Stimulated activated CD4-positive, alpha-beta T cell treated with anti-CD3 and anti-CD28 coated beads, Interleukin-2, amount 100 ng/mL, for 48 hours (primary cell): ENCODE measurements at places on chromosomes 13 and 19.

GRCh38 chr19:51131780-51132680 lies 7.3 kb downstream of the SIGLEC9 start:
- no peak for DNase-seq

DNA sequence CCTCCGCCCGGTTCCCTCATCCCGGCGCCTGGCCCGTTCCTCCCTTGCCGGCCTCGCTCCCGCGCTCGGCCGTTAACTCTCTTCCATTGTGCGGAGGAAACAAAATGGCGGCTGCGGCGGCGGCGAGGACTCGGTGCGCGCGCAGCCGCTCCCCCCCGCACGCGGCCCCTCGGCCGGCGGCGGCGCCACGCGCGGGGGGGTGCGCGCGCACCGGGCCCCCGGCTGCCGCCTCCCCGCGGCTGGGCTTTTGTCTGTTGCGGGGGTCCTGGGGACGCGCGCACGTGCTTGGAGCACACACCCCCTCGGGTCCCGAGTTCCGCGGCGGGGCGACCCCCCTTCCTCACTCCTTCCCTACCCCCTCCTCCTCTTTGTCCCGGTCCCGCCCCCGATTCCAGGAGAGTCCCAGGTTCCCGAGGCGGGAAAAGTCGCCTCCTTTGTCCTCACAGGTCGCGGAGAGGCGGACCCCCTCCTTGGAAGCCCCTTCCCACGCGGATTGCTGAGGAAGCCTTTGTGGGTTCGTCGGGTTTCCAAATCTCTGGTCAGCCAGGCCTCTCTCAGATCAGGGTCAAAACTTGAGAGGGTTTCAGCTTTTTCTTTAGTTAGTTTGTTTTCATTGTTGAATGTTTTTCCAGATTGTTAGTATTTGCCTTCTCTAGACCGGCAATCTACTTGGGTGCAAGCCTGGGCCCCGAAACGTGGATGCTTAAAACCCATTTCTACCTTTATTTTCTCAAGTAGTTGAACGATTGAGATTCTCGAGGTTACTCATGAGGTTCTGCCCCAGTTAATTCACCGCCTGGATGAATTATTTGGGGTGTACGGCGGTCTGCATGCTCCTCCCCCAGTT lies 687 bp downstream of the ILF3 start:
- DNase-seq, result peak; percentile 45

GRCh38 chr19:32268381-32268780 lies 77.0 kb upstream of the ZNF507 start:
- DNase-seq, result no peak

DNA sequence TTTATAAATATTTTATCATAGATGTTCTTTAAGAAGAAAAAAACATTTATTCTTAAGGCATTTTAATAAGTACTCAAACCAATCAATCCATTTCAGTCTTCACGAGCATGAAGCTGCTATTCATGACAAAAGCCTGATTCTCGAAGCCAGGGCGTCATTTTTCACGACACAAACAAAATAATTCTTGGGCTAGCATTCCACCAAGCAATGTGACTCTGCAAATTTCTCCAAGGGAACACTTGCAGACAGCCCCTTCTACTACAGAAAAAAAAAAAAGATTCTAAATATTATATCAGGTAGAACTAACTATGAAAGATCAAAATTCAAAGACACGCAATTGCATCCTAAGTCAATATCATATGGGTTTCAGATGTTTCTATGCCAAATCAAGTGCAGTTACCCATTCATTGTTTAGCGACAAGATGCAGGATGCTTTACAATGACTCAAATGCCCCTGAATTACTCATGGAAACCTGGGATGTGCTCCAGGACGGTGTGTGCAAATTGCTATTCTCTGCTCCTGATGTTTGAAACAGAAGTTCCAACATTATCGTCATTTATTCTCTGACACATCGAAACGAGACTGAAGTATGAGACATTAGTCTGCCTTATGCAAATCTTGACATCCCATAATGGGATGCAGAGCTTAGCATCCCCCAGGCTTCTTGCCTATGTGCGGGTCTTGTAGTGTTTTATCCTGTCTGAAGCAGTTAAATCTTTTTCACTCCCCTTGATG lies 517.7 kb downstream of the MYO16 start:
- DNase-seq, result no peak

DNA sequence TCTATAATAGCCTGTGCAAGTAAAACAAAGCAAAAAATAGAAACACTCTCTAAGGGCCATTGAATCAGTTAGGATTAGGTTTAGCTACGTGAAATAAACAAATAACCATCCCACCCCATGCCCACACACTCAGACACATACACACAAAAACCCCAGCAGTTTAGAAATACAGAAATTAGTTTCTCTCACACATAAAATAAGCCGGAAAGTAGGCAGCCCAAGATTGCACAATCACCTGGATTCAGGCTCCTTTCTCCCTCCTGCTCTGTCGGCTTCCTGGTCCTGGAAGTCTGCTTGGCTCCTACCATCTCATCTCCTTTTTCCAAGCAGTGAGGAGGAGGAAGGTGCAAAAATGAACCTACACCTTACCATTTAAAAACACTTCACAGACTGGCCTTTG lies 22.6 kb upstream of the USP12 start:
- DNase-seq, result no peak

GRCh38 chr19:28359431-28360414 lies 853.2 kb downstream of the UQCRFS1 start:
- no peak for DNase-seq

DNA sequence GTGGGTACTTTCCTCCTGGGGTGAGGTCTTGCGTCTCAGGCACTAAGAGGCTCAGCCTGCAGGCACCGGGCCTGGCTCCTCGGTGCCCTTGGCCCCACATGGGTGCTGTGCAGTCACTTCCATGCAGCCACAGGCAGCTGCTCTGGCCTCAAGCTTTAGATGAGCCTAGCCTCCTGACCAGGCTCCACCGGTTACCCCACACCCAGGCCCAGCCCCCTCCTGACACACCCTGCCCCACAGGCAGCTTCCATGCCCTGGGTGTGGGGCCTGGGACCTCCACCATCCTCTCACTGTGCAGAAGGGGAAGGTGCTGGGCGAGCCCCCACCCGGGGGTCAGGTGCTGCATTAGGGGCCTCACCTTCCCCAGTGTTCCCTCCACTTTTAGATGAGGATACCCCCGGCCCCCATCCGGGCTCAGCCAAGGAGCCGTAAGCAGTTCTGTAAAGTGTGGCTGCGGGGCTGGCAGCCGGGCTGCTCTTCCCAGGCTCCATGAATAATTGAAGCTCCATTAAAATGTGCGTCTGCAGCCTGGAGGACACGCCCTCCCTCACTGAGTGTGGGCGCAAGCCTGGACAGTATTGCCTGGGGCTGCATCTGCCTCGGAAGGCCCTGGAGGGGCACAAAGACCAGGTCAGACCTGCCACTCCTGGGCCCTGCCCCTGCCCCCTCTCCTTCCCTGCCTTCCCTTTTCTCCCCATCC lies 72.5 kb upstream of the KCTD15 start:
- DNase-seq, result no peak

GRCh38 chr19:2010135-2010668 lies 5.3 kb downstream of the BTBD2 start:
- no peak for DNase-seq

- no peak for DNase-seq
These were observed 8.3 kb upstream of the MCF2L start for GRCh38 chr13:112960706-112961105.

GRCh38 chr19:29927944-29928625 lies 14.0 kb upstream of the URI1 start:
- DNase-seq, result no peak

DNA sequence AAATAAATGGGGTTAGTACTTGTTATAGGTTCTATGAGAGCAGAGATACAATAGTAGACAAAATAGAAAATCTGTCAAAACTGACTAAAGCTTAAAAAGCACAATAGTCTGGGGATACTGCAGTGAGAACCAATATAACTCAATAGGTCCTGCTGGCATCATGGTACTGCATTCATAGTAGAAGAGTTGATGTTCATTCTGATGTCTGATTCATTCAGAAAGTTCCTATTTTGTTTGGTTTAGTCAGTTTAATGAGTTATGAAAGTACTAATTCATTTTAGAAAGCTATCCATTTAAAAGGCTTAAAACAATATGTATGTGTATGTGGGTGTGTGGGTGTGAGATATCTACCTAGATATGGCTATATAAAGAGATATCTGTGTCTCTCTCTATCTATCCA lies 152.8 kb downstream of the LHFPL6 start:
- DNase-seq, result no peak

GRCh38 chr13:50392977-50393376 lies 377.7 kb downstream of the KCNRG start:
- no peak for DNase-seq

DNA sequence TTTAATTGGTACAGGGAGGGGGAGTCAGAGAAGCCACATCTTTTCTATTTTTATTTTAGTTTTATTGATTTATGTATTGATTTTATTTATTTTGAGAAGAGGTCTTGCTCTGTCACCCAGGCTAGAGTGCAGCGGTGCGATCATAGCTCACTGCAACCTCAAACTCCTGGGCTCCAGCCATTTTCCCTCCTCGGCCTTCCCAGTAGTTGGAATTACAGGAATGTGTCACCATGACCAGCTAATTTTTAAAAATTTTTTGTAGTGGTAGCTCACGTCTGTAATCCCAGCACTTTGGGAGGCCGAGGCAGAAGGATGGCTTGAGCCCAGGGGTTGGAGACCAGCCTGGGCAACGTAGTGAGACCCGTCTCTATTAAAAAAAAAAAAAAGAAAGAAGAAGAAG lies 4.1 kb downstream of the IL27RA start:
- DNase-seq, result no peak

DNA sequence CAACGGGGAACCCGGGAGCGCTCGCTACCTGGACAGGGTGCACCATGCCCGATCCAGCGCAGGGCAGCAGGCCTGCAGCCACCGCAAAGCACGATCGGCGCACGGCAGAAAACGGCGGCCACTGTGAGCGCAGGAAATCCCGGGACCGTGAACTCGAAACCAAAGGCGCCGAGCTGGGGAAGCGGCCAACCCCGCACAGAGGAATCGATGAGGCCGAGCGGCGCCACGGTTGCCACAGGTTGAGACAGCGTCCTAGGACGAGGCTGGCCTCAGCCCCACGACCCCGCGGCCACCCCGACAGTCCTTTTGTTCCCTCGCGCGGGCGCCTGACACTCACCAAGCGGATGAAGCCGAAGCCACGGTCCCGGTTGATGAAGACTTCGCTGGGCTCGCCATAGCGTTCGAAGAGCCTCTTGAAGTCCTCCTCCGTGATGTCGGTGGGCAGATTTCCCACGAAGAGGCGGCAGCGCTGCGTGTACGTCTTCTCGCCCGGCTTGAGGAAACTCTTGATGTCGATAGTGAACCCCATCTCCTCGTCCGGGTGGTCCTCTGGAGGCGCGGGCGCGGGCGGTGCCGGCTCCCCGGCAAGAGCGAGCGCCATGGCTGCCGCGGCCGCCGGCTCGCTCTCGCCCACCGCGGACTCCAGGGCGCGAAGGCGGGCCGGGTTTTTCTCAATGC lies 557 bp downstream of the PSPC1 start:
- peak; percentile 44 for DNase-seq

DNA sequence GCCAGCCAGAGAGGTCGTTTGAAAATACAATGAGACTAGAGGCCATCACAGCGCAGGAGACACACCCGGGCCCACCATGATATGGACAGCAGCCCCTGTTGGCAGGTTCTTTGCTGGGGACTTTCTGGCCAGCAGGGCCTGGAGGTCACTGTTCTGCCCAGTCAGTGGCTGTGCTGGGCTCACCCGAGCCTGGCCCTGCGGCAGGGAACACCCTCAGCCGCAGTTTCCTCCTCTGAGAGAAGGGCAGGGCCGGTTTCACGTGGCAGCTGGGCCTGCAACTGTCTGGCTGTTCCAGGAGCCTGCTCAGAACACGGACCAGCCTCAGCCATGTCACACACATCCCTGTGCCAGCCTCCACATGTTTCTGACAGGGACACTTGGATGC lies 39.4 kb downstream of the ADPRHL1 start:
- DNase-seq, result no peak

DNA sequence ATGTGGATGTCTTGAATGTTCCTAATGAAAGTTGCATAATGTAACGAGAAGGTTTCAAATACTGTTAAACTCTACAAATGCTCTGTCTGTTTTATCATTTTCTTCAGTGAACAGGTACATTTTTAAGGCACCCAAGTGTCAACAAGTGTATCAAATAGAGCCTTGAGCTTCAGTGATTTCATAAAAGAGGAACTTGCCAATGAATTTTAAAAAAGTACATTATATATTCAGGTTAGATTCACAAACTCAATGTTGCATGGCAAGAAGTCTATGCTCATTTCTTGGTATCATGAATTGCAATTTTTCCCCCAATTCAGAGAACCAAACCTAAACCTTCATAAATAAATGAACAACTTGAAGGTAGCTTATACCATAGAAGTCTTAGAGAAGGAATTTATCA lies 838.8 kb downstream of the PCDH9 start:
- no peak for DNase-seq

- no peak for DNase-seq
These were observed 12.5 kb downstream of the NLRP8 start for GRCh38 chr19:55959996-55960675.

DNA sequence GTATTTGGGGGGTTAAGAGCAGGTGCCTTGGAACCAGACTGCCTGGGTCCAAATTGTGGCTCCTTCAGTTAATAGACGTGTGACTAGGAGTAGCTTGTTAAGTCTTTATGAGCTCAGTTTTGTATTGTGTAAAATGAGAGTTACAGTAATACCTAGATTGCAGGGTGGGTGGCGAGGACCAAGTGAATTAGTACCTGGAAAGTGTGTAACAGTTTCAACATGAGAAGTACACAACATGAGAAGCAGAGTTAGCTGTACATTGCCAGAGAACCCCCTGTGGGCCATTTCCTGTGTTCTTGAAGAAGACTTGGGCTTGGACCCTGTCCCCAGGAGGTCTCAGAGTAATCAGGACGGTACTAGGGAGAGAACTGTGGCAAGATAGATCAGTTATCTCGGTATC lies 36.8 kb downstream of the PPP2R1A start:
- peak; percentile 3 for DNase-seq

- no peak for DNase-seq
These were observed 13.4 kb downstream of the MBD3L2B start for GRCh38 chr19:7007859-7008258.

- no peak for DNase-seq
These were observed 642.1 kb upstream of the ARGLU1 start for GRCh38 chr13:107209824-107210722.

DNA sequence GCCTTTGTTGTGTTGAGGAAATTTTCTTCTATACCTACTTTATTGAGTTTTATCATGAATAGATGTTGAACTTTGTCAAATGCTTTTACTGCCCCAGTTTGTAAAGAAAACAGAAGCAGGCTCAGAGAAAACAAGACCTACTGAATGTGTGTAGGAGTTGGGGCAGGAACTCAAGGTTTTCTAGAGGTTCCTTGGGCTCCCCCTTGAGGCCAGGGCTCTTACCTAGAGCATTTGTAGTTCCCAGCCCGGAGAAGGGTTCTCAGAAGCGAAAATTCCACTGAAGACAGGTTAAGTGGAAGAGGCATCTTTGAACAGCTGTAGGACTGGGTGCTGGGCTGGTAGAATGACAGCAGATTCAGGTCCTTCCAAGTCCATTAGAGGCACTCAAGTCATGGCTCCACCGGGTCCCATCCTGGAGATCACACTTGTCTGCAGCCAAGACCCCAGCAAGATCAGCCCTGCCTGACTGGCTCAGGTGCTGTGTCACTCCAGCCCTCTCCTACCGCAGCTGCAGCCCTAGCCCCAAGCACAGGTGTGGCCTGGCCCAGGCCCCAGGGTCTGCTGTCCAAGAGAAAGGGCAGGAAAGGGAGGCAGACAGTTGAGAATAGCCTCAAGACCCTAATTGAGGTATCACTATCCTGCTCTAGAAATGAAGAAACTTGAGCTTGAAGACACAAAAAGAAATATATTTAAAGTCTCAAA lies 425.5 kb downstream of the PCDH20 start:
- DNase-seq, result no peak
